Foreskin melanocyte (primary cell): ENCODE measurements at places on chromosomes 1 and 21.

DNA sequence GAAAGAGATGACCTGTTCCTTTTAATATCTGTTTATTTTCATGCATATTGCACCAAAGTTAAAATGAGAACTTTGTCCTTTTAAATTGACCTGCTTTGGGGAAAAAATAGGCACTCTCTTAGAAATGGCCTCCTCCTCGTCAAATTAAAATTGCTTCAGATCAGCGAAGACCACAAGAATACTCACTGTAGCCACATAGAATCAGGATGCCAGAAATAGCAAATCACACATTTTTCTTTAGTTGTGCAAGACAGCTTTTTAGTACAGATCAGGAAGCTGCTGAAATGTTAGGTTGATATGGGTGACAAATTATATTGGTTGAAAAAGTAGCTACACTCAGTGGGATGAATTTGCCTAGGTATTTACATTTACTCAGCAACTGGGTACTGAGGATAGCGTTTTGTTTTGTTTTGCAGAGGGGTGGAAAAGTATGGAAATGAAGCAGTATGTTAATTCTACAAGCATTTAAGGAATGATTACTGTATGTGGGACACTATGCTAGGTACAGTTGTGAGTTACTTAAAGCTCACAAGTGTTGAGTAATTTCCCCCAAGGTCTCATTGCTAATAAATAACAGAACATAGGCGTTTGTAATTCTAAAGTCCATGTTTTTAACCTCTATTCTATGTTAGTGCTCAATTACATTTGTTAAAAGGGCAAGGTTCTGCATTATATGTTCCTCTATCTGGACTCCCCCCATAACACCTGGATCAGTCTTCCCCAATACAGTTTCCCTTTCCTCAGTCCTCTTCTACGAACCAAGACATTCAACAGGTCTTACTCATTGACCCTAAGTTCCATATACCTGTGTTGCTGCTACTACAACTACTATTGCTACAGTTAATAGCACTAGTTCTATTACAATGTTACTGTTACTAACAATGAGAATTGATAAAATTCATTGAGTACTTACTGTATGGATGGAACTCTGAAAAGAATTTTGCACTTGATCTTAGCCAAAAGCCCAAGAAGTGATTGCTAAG lies 99.4 kb upstream of the S1PR1 start:
- no peak for DNase-seq

GRCh38 chr1:18725231-18725895 lies 94.7 kb downstream of the PAX7 start:
- no peak for DNase-seq

DNA sequence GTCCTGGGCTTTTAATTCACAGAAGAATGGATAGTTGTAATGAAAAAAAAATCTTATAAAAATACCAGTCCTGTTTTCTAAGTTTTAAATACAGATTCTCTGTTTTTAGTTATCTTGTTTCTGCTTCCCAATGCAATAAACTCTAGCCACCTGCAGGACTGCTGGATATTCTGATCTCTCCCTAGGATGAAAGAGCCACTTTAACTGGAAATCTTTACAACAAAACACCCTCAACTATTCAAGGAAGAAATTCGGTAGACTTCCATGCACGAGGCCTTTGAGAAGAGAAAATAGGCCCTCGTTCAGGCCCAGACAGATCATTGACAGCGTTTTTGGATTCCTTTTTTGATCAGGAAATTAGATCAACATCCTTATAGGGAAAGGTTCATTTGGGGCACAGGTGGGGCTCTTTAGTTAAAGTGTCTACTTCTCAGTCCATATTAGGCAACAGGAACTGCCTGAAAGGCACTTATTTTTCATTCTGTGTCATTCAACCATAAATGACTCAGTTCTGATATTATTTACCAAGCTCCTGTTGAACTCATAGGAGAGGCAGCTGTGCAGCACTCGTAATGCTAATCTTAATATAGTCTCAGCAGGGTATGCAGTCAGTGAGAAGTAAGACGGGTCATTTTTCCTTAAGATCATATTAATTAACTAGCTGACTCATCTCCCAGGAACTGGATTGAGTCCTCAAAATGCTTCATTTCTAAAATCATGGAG lies 71.1 kb upstream of the ERRFI1 start:
- DNase-seq, result no peak

- no peak for DNase-seq
Observed at GRCh38 chr1:167739752-167740151, 18.0 kb downstream of the MPZL1 start.

- DNase-seq, result no peak
Observed at GRCh38 chr1:92488416-92488815, 1.7 kb upstream of the GFI1 start.

- no peak for DNase-seq
Observed at GRCh38 chr1:231058416-231059109, 18.5 kb upstream of the FAM89A start.

- DNase-seq, result no peak
Observed at GRCh38 chr1:203250911-203251310, 21.4 kb upstream of the CHIT1 start.

- DNase-seq, result no peak
Observed at GRCh38 chr1:248136811-248137210, 8.1 kb upstream of the OR2M5 start.

- DNase-seq, result no peak
Observed at GRCh38 chr21:44425307-44425894, 29.9 kb upstream of the LRRC3 start.

GRCh38 chr1:67166196-67166595 lies at the start of gene IL23R:
Gene IL23R (plus strand): TSS chr1:67166454. CDS start chr1:67168121, 1,667 bp downstream.
- no peak for DNase-seq

DNA sequence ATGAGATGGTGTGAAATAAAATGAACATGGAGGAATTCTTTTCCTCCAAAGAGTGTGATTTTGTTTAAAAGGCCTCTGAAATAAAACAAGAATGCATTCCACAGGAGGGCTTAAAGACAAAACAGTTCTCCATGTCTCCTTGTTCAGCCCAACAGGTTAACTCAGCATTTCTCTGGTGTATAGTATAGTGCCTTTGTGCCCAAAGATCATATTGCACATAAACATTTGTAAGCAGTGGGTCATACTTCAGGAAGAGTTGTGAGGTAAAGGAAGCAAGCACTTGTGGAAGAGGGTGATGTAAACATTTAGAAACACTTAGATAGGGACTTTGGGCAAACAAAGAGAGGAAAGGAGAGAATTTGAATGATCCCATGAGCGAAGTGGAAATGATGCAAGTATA lies 433.9 kb downstream of the SIPA1L2 start:
- no peak for DNase-seq

DNA sequence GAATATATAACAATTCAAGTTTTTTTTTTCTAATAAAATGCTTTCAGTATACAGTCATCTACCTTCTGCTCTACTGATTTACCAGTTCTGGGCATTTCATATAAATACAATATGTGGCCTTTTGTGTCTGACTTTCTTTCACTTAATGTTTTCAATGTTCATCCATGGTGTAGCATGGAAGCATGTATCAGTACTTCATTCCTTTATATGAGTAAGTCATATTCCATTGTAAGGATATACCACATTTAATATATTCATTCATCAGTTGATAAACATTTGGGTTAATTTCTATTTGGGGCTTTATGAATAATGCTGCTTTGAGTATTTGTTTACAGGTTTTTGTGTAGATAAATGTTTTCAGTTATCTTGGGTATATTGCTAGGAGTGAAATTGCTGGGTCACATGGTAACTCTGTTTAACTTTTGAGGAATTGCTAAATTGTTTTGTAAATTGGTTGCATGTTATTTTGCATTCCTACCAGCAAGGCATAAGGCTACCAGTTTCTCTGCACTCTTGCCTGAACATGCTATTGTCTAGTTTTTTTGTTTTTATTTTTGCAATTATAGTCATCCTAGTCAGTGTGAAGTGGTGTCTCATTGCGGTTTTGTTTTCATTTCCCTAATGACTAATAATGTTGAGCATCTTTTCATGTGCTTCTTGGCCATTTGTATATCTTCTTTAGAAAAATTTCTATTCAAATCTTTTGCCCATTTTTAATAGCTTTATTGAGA lies 206.1 kb downstream of the TM2D1 start:
- DNase-seq, result no peak

DNA sequence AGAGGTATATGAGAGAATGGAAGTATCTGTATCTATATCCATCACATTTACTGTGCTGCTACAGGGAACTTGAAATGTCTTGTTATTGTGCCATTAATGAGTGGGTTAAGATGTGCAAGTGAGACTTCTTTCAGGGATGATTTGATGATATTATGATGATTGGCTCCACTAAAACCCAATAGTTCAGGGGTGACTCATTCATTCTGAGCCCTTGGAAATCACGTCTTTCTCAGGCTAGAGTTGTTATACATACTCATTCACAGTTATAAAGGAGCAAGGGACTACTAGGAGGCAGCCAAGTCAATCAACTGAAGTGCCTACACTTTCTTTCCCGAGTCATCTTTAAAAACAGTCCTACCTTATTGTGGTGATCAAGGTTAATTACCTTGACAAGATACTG lies 1109.8 kb upstream of the B3GALT2 start:
- no peak for DNase-seq

DNA sequence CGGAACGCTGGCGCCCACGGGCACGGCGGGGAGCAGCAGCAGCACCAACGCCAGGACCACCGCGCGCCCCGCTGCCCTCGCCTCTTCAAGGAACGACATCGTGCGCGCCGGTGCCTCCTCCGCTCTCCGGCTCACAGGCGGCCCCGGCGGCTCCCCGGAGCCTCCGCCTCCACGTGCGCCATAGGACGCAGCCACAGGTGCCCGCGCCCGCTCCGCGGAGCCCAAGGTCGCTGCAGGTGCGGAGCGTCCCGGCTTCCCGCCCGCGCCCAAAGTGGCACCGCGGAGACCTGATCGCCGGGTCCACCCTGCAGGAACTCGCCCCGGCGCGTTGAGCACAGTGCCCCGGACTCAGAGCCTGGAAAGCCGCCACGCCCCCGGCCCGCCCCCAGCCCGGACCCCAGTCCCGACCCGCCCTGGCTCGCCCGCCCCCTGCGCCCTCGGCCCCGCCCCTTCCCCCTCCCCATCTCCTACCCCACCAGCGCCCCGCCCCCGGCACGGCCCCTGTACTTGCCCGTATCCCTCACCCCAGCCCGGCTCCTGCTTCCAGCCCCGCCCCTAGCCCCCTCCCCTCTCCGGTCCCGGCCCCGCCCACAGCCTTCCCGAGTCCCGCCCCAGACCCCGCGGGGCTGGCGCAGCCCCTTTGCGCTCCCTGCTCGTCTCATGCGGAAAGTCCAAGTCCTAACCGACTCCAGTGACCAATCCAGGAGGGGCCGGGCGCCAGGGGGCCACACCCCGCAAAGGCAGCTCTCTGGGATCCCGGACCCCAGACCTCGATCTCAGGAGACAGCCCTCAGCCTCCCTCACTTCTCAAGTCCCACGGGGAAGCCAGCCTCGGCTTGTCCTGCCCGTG lies at the start of gene MEGF6:
TSS of gene MEGF6 (minus strand) at position 339 of the 850 bp plus-strand sequence. CDS start at position 99, 240 bp downstream.
- DNase-seq, result no peak
